ENCODE measurements at places on chromosomes 3 and 15. TPM values are rescaled to one million over a fixed set of nuclear protein-coding genes. Genes with fewer than 3 reads are reported as not detected.

GRCh38 chr15:85764649-85765277 lies 30.0 kb downstream of the KLHL25 start:
- H3K4me1 ChIP-seq, result peaks cover 27% of the 10 kb centered on the region
- no peak overlapping the region for H3K27ac ChIP-seq
- no peaks in the 10 kb centered on the region for H3K27me3 ChIP-seq

DNA sequence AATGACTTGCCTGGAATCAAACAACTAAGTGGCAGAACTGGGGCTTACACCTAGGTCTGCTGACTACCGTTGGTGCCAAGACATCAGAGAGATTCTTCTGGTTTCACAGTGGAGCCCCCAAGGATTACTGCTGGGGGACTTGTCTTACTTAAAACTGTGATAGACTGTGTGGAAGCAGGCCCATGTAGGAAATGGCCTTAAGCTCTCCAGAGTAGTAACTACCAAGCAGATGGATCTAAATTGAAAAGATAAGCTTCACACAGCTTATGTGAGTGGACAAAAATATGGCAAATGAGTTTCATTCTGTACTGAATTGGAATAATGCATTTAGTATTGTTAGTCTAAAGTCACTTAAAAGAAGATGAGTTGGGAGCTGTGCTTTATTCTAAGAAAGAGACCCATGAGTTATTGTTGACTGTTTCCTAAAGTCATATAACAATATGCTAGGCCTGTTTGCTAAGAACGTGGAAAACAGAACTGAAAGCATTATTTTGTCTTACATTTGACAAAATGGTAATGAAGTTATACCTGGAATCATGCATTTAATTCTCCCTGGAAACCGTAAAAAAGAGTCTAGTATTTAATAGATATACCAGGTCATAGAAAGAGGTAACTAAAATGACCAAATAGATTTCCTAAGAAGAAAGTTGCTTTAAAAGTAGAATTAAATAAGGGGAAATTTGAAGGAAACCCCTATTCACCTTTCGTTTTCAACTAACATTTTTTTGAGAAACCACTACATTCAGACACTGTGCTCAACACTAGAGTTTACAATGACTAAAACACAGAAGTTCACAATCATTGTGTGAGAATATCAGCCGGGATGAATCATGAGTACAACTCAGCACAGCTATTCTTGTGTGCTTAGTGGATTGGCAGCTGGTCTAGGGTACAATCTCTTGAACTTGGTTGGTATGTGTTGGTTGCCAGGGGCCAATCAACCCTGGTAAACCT lies 13.0 kb upstream of the MAPK6 start:
- H3K36me3 ChIP-seq, result no peaks in the 10 kb centered on the region
- no peak overlapping the region for H3K27ac ChIP-seq
- H3K27me3 ChIP-seq, result no peaks in the 10 kb centered on the region
- no peaks in the 10 kb centered on the region for H3K4me1 ChIP-seq

DNA sequence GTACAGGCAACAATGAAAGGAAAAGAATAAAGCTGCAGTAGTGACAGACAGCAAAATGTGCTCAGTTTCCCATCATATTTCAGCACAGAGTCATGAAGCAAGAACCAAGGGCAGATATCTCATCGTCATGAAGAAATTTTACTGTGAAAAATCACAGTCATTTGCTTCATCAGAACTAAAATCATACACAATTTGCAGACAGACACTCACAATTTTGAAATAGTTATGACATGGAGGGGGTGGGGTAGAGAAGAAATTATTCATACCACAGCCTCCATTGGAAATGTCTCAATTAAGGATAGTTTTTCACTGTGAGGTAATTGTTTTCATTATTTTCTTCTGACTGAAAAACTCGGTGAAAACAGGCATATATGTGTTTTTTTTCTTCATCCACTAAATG lies 78.8 kb upstream of the CNTN3 start:
- H3K27ac ChIP-seq, result no peak overlapping the region
- no peaks in the 10 kb centered on the region for H3K36me3 ChIP-seq

- H3K36me3 ChIP-seq, result peaks cover 14% of the 10 kb centered on the region
- DNase-seq, result no peak
- H3K27me3 ChIP-seq, result no peaks in the 10 kb centered on the region
- H3K27ac ChIP-seq, result no peak overlapping the region
Observed at GRCh38 chr15:35362195-35362829, 183.7 kb downstream of the DPH6 start.

DNA sequence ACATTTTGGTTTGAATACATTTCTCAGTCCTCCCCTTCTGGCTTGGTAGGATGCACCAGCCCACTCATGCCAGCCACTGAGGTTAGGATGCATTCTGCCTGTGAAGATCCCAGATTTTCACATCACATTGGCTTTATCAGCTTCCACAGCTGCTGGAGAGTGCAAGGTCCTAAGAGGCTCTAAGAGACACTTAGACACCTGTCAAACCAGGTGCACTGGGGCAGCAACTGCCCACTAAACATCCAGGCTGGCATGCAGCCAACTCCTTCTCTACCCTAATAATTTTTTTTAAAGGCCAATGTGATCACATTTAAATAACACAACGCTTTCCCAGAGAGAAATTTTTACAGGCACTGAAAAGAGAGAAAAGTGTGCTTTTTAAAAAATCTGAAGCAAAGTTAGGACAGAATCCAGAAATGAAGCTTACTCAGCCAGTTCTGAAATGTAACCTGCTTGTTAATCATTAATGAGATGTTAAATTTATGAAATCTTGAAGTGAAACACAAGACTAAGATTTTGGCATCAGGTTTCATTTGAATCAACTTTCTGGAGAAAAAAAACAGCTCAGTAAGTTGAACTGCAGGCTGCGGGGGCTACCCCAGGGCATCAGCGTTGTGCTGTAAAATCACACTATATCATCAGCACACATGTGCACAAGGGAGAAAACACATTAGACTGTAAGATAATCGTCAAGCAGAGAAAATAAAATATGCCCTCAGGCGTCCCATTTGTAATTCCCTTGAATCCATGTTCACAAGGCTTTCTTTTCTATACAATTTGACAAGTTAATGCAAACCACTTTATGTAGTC lies 312.9 kb downstream of the ZBBX start:
- no peaks in the 10 kb centered on the region for H3K36me3 ChIP-seq
- H3K27me3 ChIP-seq, result no peaks in the 10 kb centered on the region
- no peak overlapping the region for H3K27ac ChIP-seq
- no peak overlapping the region for H3K4me3 ChIP-seq
- DNase-seq, result no peak

GRCh38 chr3:172592898-172593669 lies 69.9 kb upstream of the TNFSF10 start:
- no peak overlapping the region for H3K4me3 ChIP-seq
- no peak overlapping the region for H3K27ac ChIP-seq
- H3K4me1 ChIP-seq, result no peaks in the 10 kb centered on the region
- DNase-seq, result no peak
- no peaks in the 10 kb centered on the region for H3K36me3 ChIP-seq

The CPN2 gene
- total RNA-seq, result not detected

The POLQ gene
- under 0.01 TPM for total RNA-seq

All from tibial nerve (tissue), 4 donors.